Activated CD8-positive, alpha-beta memory T cell treated with anti-CD3 and anti-CD28 coated beads for 24 hours (primary cell): ENCODE measurements at places on chromosomes 2 and 18.

DNA sequence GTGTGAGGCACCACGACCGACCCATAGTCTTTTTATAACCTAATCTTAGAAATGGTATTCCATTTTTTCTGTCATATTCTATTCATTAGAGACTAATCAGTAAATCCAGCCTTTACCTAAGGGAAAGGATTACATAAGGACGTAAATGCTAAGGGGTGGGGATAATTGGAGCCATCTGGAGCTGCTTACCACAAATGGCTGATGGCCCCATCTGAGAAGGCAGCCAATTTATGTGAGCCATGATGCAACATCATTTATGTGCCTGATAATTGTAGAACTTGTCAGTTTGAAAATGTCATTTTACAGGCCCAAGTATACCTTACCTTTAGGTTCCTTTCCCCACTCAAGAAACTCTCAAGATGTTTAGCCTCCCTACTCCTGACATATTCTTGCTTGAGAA, 44.0 kb downstream of the ARHGEF33 start:
- DNase-seq = no peak

GRCh38 chr2:146990311-146991054, 854.3 kb upstream of the ACVR2A start:
- DNase-seq = no peak

GRCh38 chr2:61253136-61253535, 91.1 kb downstream of the C2orf74 start:
- no peak for DNase-seq

DNA sequence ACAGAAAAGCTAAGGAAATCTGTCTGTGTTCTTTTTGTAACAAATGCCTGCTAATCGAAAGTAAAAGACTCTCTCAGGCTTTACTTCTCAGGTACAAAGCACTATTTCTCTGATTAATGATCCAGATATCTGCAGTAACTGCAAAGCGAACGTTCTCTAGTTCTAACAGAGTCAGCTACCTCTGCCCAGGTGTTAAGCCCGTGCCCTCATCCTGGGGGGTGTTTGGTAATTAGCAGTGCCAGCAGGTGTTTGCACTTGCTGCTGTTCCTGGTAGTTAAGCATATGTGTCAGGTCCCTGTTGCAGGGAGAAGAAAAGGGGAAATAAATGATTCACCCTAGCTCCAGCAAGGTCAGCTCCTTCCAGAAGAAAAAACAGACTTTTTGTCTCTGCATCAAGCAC, 58.8 kb upstream of the CRIM1 start:
- DNase-seq = no peak

DNA sequence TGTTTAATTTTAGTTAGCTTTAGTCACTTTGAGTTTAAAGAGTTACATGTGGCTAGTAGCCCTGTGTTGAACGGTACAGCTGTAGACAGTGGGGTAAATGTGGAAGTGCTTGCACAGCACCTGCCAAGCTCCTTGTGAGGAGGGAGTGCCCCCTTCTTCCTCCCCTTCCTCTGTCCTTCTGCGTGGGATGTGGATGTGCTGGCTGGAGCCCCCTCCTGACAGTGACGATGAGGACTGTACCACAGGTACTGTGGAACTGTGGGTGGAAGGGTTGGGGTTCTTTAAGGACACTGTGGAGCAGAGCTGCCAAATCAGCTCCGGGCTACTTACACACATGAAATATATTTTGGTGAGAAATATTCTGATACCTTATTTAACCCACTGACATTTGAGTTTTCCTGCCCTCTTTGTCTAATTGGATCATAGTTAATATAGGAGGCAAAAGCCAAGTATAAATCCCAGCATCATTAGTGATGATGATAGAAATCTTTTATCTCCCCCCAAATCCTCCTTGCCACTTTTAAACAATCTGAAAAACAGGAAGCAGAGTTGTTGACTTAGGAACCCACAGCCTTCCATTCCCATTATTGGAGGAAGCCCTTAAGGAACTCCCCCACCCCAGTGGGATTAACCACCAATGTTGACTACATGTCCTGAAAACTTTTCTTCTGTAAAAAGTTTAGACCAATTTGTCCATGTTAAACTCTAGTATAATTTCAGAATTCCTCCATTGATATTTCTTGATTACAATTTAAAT, 181.3 kb downstream of the PTPRM start:
- DNase-seq = no peak

GRCh38 chr2:178863130-178863855, 56.1 kb upstream of the TTN start:
- no peak for DNase-seq

DNA sequence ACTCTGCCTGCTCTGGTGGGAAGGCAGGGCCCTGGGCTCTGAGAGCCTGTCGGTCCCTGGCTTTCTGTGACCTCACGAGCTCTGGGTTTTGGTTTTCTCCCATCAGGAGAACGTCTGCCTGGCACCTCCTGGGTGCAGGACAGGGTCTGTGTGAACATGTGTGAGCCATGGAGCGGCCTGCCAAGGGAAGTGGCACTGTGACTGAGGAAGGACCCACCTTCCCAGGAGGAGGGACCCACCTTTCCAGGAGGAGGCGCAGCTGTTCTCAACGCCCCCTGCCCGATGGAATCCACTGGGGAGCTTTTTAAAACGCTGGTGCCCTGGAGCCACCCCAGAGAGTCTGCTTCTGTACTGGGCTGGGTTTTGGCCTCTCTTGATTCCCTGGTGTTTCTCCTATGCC, 168.7 kb downstream of the GLI2 start:
- DNase-seq = no peak

GRCh38 chr2:32877587-32878510, 68.9 kb upstream of the LTBP1 start:
- no peak for DNase-seq

- DNase-seq = no peak
Observed at GRCh38 chr2:223169830-223170605, 118.0 kb downstream of the KCNE4 start.

DNA sequence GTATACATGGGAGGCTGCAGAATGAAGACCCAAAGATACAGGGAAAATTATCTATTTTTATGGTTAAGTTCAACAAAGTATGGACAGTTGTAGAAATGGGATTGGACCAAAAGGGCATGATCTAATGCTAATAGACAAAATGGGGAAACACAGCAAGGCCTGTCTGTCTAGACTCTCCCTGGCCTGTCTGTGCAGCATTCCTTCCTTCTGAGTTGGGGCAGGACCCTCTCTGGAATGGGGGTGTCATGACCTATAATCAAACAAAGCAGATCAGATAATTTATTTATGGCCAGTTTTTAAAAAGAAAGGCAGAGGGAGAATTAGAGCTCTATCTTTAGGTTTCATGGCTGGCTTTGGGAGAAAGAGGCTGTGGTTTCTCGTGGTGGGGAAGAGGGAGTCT, 104.4 kb downstream of the CTIF start:
- no peak for DNase-seq

DNA sequence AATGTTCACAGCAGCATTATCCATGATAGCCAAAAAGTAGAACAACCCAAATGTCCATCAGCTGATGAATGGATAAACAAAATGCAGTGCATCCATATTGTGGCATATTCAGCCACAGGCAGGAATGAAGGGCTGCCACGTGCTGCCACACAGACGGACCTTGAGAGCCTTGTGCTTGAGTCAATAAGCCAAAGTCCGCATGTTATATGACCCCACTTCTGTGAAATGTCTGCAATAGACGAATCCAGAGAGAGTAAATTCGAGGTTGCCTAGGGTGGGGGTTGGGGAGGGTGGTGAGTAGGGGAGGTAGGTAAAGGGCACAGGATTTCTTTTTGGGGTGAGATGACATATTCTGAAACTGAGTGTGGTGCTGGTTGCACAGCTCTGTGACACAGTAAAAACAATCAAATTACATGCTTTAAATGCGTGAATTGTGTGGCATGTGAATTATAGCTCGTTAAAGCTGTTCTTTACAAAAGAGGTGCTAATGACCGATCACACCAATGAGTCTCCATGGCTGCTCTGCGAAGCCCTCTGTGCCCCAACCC, 38.9 kb upstream of the LDLRAD4 start:
- no peak for DNase-seq

DNA sequence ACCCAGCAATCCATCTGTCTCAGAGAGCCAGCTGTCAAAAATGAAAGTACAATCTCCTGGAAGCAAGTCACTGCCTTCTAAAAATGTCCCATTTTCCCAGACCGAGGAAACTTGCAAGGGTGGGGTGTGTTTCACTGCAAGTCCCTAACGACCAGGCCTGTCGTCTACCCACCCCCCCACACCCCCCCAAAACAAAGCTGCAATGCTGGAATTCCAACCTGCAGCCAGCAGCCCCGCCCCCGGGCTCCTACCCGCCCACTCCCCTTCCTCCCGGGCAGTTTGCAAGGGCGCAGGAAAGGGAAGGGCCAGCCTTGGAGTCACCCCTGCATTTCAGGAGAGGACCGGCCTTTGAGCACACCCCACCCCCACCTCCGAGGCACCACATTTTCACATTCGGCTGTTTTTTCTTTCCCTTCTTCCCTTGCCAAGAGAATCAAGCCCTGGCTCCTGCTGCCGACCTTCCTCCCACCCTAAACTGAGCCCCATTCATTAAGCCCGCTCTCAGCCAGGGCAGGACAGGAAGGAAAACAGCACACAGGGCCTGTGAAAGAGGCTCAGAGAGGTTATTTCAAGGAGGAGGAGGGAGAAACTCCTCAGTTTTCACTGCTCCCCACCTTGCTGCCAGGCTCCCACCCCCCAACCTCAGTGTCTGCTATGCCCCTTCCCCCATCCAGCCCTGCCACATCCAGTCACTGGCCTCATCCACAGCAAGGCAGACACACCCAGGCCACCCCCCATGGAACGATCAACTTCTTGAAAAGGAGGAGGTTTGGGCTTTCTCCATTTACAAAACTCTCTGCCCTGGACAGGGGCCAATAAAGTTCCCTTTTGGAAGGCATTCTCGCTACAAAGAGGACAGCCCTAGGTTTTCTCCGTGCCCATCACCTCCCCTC, 11.3 kb downstream of the SMAD7 start:
- DNase-seq = no peak

DNA sequence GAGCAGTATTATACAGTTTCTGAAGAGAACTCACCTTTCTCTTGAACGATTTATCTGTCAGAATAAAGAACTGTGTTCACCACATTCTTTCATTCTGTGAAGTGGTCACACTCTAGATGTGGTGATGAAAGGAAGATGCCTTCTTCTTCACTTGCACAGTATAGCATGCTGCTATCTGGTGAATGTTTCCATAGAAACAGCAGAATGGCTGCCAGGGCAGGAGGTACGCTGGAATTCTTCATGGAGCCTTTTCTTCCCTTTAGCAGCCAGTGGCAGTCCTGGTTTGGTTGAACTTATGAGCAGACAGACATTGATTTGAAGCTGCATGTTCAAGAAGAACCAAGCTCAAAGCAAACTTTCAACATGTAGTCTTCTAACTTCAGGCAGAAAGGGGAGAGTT, 1157.9 kb upstream of the LRRTM1 start:
- no peak for DNase-seq
